Activated naive CD4-positive, alpha-beta T cell treated with anti-CD3 and anti-CD28 coated beads for 36 hours (primary cell): ENCODE measurements at places on chromosomes 1 and 21. TPM values are rescaled to one million over a fixed set of nuclear protein-coding genes. Genes with fewer than 3 reads are reported as not detected.

Gene RNU1-1
- 1,386 TPM for total RNA-seq

Gene PLEKHO1
- total RNA-seq = 4.4 TPM

Gene LYPD8
- not detected for total RNA-seq

Gene FCER1A
- total RNA-seq = not detected

Gene ZP4
- not detected for total RNA-seq

Gene KIAA1614
- total RNA-seq = not detected

Gene FCRL5
- total RNA-seq = not detected

Gene OPRD1
- total RNA-seq = not detected

Gene GNG4
- 0.15 TPM for total RNA-seq

Gene TMEM269
- 0.57 TPM for total RNA-seq
